Dorsolateral prefrontal cortex (tissue), 122 donors: ENCODE measurements at places on chromosomes 2 and 18. TPM values are rescaled to one million over a fixed set of nuclear protein-coding genes. Genes with fewer than 3 reads are reported as not detected.

The LIPT1 gene
- 12.2 TPM for total RNA-seq

The GCG gene
- total RNA-seq, result not detected

The MTX2 gene
- 34.9 TPM for total RNA-seq

The NEB gene
- total RNA-seq, result 9.9 TPM

The FAM136A gene
- 23.9 TPM for total RNA-seq

The GNAL gene
- total RNA-seq, result 20.1 TPM

The SERPINB13 gene
- not detected for total RNA-seq

The TCF7L1 gene
- total RNA-seq, result 7.5 TPM

DNA sequence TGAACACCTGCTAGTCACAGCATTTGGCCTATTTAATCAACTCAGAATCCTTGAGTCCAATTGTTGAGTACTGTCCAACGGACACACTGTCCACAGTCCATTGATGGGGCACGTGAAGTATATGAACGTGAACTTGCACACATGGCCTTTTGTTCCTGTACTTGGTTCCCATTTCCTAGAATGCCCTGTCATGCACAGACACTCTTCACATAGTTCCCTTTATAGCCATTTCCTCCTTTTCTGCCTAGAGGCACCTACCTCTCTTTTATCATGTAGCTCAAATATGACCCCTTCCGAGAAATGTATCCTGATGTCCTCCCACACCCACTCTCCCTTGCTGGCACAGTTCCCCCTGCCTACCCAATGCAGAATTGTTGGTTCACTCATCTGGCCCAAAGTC, 8.7 kb upstream of the CRYGA start:
- no peak for DNase-seq

GRCh38 chr2:128573531-128573930, 254.9 kb upstream of the HS6ST1 start:
- DNase-seq, result no peak

DNA sequence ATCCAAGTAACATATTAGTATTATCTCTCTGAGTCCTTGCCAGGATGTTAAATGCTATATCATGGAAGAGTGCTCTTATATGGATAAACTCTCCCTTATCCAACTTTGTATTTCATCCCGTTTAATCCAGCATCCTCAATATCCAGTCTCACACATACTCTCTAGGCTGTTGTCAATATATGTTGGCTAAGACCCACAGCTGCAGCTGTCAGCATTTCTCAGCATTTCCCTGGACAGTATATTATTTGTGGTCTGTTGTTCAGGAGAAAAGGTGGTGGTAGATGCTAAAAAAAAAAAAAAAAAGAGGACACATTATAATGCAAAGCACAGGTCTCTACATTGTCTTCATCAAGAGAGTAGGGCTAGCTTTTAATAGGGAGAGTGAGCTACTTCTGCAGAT, 1368.0 kb upstream of the ZEB2 start:
- no peak for DNase-seq

- no peak for DNase-seq
Observed at GRCh38 chr18:77069931-77070330, 62.7 kb downstream of the MBP start.

GRCh38 chr2:150376553-150377335, 110.7 kb downstream of the RND3 start:
- no peak for DNase-seq

- DNase-seq, result no peak
Observed at GRCh38 chr2:169082995-169083394, 13.6 kb downstream of the DHRS9 start.
